ENCODE measurements at places on chromosomes 2 and 18.

GRCh38 chr2:142220901-142221300, 90.1 kb upstream of the LRP1B start:
- no peak for DNase-seq

DNA sequence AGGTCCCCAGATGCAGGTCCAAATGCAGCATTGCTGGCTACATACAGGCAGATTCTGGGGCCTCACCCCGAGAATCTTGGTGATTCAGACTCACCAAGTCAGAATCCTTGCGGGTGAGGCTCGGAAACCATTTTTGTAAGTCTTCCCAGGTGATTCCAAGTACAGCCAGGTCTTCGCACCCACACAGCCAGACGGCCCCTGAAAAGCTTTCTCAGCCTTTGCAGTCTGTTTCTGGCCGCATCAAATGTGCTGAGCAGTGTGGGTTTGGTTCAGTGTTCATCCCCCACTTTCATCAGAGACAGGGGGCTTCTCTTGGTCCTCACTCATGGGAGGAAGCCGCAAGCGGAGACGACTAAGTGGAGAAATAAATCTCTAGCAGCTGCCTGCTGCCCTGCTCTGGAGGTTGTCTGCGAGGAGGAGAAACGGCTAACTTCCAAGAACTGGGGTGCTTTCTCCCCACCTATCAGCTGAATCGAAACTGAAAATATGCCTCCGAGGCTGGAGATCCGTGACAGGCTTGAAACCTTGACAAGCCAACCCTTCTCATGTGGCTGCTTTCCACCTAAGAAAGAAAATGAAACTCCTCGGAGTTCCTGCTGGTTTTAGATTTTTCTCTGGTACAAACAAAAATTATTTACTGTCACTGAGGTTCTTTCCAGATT, 8.9 kb upstream of the TMEM185B start:
- peak; percentile 47 for DNase-seq

DNA sequence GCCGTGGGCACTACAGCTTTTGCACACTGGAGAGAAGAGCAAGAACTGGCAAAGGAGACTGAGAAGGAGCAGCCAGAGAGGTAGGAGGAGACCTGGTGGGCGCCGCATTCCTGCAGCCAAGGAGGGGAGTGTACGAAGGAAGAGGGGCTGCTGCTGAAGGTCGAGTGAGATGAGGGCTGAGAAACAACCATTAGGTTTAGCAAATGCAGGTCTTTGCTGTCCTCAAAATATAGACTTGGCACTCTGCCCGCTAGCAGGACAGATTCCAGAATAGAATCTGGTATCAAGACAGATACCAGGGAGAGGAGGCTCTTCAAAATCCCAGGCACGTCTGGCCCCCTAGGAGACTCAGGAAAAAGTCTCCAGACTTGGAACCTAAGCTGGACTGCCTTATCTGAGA, 83.0 kb downstream of the TGOLN2 start:
- DNase-seq, result no peak

GRCh38 chr2:9639000-9639602, 8.3 kb upstream of the YWHAQ start:
- DNase-seq, result no peak

GRCh38 chr18:73791081-73791480, 356.6 kb downstream of the FBXO15 start:
- DNase-seq, result no peak

- no peak for DNase-seq
Measured at GRCh38 chr2:192465141-192465540, 270.4 kb upstream of the TMEFF2 start.

- no peak for DNase-seq
Measured at GRCh38 chr2:694174-694573, 17.0 kb upstream of the TMEM18 start.

- DNase-seq, result no peak
Measured at GRCh38 chr2:137838255-137839092, 125.8 kb upstream of the HNMT start.

- DNase-seq, result no peak
Measured at GRCh38 chr2:68272246-68272994, 20.1 kb upstream of the PPP3R1 start.

GRCh38 chr18:21496277-21496835, 104.1 kb downstream of the ESCO1 start:
- DNase-seq, result no peak

DNA sequence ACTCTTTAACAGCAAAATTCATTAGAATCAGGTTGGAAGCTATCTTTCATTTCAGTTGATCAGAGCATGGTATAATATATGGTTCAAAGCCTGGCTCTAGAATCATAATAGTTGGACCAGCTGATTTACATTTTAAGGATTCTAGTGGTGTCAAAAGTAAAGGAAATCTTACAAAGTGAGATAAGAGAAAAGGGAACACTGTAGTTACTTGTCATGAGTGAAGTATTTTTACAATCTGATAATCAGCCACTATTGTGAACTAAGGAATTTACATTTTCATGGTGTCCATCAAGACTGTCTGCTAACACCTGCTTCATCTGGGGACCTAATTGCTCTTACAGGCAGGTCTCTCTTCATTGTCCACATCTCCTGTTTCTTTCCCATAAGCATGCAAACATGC, 161.1 kb downstream of the SLC39A10 start:
- DNase-seq, result no peak

- DNase-seq, result no peak
Measured at GRCh38 chr2:136209561-136210454, 91.9 kb upstream of the CXCR4 start.

- DNase-seq, result no peak
Measured at GRCh38 chr18:58102875-58103274, 58.8 kb downstream of the NEDD4L start.

DNA sequence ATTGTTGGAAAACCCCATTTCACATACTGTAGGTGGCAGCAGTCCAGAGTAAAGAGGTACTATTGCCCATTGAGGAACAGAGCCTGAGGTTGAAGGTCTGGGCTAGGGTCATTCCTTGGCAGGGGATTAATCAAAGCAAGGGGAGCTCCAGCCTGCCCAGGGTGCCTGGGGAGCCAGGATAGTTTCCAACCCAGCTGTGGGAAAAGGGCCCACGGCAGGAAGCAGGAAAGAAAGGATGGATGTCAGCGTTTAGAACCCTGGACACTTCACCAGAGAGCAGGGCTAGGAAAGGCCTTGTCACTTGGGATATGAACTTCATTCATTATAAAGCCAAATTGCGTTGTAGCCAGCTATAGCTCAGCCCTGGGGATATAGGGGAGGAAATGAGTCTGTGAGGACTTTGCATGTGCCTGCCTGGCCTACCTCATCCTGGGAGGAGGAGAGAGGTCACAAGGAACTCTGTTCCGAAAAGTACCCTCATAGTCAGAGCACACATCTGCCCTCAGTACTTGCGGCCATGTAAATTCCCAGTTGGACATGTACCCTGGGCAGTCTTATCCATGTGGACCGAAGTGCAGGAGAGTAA, 140.2 kb upstream of the COPS8 start:
- DNase-seq, result no peak

DNA sequence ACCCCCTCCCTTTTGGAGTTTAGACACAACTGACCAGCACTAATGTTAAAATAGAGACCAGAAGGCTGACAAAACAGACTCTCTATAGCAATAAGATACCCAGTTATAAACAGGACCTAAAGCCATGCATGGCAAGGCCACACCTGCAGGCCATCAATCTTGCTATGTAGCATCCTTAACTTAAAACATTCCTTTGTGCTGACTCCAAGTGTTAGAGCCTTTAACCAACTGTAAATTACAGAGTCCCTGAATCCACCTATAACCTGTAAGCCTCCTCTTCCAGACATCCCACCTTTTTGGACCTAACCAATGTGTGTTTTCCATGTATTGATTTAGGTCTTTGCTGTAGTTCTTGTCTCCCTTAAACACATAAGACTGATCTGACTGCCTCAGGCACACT, 17.9 kb downstream of the ANKMY1 start:
- no peak for DNase-seq

- DNase-seq, result no peak
Measured at GRCh38 chr2:7924023-7924762, 757.7 kb upstream of the ID2 start.

DNA sequence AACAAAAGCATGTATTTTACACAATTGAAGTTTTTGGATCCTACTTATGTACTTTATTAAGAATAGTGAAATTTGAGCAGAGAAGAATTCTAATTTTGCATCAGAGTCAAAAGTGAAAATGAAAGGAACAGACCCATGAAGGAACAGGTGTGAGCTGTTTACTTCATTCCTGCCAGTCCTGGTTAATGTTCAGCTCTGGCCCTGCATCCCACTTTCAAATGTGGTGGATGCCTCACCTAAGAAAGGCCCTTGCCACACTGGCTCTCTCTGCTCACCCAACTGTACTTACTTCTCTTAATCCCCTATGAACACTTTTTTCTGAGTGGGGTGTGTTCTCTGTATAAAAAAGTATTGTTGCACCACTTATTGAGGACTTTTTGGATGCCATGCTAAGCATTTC, 22.2 kb downstream of the FAM110C start:
- DNase-seq, result no peak

- no peak for DNase-seq
Measured at GRCh38 chr18:55314615-55315237, 273.3 kb downstream of the TCF4 start.

DNA sequence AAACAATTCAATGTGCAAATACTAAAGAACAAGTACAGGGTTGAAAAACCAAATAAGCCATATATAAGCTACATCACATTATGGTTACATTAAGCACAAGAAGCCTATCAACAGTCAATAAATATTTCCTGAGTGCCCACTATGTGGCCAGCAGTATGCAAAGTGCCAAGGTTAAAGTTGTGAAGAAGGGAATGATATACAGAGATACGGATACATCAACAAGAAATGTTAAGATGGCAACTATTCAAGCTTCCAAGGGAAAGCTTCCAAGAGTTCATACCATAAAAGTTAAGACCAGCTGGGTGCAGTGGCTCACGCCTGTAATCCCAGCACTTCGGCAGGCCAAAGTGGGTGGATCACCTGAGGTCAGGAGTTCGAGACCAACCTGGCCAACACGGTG, 14.0 kb downstream of the DYM start:
- no peak for DNase-seq

DNA sequence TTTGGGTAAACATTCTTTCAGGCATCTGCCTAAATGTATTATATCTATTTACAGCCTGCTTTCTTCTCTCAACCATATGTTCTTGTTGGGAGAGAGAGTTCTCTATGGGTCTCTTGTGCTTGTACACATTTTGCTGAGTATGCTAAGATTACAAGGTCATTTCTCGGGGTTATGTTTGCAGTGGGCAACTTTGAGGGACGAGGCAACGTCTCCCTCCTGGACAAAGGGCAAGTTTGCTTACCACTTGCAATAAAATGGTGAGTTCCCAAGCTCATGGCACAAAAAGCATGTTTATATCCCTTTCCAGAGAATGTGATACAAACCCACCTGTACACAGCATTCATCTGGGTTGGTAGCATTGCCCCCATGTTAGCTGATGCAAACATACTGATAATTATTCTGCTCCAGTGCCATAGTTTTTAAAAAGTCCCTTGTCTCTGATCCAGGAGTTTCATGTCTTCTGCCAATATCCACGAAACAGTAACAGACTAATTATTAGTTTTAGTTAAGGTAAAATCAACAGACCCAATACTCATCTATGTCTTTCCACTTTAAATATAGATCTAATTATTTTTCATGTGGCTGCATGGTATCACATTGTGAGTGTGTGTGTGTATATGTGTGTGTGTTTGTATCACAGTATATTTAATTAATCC, 84.2 kb upstream of the MAPK4 start:
- no peak for DNase-seq

DNA sequence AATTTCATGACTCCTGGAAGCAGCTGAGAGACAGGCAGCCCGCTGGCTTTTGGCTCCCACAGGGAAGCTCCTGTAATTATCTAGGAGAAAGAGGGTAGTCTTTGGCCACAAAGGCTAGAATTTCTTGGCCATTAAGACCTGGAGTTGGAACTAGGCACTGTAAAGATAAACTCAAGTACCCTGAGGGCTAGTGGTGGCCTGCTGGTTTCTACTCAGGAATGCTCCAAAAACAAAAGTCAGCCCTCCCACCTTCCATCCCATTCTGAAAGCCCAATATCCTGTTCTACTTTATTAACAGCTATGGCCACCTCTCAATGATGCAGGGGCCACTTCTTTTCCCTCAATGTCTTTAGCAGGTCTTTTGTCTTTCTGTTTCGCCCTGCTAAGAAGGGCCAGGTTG, 34.0 kb upstream of the CYP26B1 start:
- no peak for DNase-seq

DNA sequence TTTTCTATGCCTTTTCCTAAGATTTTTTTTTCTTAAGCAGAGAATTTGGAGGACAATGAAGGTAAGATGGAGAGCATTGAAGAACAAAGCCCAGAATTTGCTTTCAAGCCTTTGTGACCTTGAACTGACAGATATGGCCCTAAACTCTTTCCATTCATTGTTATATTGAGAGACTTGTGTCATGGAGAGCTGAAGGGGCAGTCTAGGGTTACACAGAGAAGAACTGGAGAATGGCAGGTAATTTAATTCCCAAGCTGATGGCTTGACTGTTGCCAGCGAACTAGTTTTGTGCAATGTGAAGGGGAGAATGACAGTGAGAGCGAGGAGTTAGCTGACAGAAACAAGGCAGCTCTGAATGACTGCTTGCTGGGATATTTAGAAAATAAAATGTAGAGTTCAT, 1344.2 kb downstream of the LRP1B start:
- no peak for DNase-seq

- DNase-seq, result no peak
Measured at GRCh38 chr2:109429567-109430328, 184.0 kb downstream of the SEPTIN10 start.

GRCh38 chr2:189318761-189319160, 122.5 kb upstream of the WDR75 start:
- DNase-seq, result no peak

DNA sequence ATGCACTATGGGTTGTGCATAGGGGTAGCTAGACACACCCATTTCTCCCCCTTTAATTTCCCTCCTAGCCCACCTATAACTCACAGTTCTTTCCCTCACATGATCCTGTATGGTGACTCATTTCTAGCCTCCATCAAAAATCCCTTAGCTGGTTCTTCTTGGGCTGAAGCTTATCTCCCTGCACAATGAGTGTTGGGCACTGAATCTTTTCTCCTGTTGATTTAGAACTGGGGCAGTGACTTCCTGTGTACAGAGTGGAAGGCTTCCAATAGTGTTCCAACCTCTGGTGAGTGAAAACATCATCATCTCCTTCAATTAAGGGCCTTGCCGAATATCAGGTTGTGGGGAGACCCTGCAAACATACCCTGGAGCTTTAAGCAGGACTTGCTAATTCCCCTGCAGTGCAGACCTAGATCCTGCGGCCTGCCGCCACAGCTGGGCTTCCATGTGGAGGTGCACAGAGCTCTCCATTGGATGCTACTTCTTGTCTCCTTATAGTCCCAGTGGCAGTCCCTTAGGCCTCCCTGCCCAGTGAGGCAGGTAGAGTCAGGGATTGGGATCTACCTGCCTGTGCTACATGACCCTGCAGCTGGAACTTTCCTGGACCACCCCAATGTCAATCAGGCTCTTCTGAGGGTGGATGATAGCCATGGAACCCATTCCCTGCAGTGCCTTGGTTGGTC, 121.8 kb downstream of the PLB1 start:
- no peak for DNase-seq

GRCh38 chr2:235908826-235909225, 259.4 kb downstream of the GBX2 start:
- no peak for DNase-seq
